ENCODE measurements at places on chromosomes 3 and 15.

DNA sequence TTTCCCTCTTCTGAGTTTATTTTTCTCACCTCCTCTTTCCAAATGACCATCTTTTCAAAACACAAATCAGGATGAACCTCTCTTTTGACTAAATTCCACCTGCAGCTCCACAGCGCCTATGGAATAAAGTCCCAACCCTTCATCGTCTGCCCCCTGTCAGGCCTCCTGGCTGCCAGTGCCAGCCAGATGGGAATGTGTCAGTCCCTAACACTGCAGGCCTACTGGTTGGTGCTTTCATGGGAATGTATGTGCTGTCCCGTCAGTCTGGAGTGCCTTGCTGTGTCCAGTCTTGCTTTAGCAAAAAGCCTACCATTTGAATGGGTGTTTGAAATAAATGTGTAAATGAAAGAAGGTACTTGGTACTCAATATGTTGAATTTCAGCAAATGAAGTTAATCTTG lies 310.1 kb downstream of the THSD4 start:
- DNase-seq: no peak

DNA sequence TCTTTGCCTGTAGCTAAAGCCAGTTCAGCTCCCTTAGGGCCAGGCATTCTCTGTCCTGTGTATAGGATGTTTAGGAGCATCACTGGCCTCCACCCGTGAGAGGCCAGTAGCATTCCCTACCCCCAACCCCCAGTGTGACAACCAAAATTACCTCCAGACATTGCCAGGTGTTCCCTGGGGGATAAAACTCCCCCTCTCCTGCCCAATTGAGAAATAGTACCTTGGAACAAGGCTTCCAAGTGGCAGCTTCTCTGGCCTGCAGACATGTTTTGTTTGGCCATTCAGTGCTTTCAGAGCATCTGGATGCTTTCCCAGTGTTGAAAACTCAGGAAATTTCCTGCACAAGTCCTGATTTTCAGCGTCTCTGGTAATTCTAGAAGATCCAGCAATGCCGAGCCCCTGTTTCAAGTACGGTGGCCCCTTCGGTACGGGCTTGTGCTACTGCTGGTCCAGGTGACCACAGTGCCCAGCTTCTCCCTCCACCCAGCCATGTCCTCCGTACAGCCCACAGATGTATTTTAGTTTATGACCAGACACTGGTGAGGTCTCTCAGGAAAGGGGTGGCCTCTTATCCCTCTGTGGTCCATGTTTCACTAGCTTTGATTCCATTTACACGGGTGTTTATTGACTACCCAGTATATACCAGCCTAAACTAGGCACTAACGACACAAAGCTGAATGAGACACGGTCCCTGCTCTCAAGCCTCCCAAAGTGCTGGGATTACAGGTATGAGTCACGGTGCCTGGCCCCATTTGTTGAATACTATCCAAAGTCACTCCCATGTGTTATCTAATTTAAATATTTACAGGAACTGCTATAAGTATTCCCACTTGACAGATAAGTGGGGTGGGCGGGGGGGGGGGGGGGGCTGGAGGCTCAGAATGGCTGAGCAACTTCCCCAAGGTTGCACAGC lies 125.4 kb upstream of the RAD18 start:
- no peak for DNase-seq

GRCh38 chr15:40746916-40747418 lies 8.1 kb downstream of the RMDN3 start:
- DNase-seq: no peak

- no peak for DNase-seq
These were observed 78.7 kb upstream of the TTBK2 start for GRCh38 chr15:42999201-42999779.

DNA sequence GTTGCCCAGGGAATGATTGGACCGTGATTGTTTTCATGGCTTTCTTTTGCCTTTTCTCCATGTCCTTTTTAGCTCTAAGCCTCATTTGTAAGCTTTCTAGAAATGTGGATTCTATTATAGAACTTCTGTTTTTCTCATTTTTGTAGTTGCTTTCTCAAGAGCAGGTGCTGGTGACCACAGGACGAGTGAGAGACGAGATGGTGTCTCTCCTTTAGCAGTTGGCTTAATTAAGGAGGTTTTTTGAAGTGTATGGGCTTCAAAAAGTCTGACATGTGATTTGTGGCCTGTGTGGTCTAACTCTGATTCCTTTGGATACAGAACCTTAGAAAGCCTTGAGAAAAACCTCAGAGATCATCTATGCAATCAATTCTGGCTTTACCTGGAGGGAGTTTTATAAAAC lies 292.8 kb downstream of the LPP start:
- no peak for DNase-seq

GRCh38 chr3:157023226-157023625 lies 136.7 kb downstream of the CCNL1 start:
- DNase-seq: no peak

DNA sequence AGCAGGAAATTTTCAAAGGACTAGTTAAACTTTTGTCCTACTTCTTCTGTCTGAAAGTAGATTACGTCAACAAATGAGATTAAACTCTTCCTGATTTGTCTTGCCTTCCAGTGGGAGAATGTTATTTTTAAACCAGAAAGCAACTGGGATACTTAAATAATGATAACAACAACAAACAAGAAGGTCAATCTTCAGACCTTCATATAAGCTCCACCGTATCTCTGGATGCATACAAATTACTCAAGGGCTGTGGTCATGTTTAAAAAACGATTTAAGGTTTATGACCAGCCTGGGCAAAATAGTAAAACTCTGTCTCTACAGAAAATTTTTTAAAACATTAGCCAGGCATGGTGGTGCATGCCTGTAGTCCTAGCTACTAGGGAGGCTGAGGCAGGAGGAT lies 145.3 kb upstream of the NPHP3 start:
- no peak for DNase-seq

GRCh38 chr3:71366988-71367604 lies 216.4 kb downstream of the FOXP1 start:
- no peak for DNase-seq

- no peak for DNase-seq
These were observed 10.6 kb downstream of the PIK3CB start for GRCh38 chr3:138824114-138824506.

DNA sequence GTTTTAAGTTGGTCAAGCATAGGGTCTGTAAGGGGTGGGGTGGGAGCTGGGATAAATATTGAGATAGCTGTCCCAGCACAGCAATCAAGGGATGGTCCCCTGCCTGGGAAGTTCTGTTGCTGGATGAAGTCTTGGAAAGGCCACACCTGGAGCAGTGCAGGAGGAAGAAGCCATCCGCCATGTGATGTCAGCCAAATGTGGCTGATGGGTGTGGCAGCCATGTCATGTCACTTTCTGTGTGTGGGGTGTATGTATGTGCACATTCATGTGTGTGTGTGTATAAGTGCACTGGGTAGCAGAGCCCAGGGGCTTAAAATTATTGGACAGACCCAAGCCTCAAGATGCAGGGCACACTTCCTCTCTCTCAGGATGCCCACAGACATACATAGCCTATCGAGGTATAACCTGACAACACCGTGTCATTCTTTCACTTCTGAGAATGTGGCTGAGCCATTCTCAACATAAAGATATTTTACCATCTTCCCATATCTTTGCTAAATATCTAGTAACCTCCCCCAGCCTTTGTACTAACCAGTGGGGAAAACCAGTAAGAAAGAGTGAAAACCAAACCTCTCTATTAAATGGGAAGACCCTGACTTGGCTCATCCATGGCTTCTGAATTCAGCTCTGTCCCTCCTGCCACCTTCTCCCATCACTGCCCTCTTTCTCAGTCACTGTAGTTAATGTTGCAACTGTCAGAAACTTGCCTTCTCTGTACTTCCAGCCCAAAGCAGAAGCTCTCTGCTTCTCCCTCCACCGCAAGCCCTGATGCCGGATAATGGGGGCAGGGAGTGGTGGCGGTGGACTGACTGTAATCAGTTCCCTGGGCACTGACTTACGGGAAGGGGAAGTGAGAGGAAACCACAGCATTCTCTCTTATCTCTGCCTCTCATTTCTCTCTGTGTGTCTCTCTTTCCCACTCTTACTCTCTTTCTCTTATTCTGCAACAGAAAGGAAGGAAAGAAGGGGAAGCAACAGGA lies 11.2 kb downstream of the TNFSF10 start:
- no peak for DNase-seq

DNA sequence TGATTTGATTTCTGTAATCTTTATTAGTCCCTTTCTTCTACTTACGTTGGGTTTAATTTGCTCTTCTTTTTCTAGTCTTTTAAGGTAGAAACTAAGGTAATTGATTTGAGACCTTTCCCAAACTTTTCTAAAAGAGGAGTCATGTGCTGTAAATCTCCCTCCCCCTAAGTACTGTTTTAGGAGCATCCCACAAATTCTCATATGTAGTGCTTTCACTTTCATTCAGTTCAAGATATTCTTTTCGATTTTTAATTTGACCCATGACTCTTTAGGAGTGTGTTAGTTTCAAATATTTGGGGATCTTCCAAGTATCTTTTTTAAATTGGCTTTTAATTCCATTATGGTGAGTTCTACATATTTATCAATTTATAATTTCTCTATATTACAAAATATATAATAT lies 241.8 kb downstream of the CTNNB1 start:
- no peak for DNase-seq

DNA sequence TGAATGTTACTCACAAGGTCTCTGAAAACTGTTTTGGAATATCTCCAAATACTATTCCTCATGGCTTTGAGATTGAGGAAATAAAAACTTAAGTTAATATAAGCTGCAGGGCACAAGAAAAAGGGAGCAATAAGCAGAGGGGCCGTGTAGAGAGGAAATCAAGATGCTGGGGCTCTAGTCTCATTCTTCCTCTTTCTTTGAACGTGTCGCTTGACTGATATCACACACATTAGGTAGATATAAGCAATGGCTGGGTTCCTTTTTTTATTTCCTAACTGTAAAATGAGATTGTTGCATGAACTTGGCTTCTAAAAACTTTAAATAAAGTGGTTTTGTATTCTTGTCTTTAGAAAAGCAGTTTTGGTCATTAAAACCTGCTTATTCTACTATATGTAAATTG lies 326.7 kb upstream of the ROPN1 start:
- no peak for DNase-seq

DNA sequence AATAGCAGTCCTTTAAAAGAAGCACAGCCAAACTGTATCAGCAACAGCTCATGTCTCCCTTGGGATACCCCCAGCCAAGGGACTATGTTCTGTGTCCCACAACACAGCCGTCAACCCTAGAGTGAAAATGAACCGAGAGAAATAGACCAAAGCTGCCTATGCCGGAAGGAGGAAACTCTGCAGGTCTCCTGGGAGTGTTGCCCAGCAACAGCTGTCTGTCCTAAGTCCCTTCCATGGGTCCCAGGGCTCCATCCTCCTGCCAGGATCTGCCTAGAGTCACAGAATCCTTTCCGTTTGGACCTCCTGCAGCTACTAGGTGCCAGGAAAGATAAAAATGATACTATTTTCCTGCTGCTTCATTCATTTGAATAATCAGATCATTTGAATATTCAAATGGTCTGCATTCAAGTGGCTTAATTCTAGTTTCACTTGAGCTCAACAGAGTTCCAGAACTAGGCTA lies 53.1 kb downstream of the TRANK1 start:
- no peak for DNase-seq

DNA sequence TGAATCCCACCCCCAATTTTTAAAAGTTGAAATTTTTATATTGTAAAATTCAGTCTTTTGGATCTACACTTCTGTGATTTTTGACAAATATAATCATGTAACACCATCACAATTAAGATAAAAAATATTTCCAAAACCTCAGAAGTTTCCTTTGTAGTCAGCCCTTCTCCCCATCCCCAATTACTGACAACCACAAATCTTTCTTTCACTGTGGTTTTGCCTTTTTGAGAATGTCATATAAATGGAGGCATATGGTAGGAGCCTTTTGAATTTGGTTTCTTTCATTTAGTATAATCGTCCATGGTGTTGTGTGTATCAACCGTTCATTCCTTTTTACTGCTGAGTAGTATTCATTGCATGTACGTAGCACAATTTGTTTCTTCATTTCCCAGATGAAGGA lies 7.9 kb upstream of the CILP start:
- DNase-seq: no peak

DNA sequence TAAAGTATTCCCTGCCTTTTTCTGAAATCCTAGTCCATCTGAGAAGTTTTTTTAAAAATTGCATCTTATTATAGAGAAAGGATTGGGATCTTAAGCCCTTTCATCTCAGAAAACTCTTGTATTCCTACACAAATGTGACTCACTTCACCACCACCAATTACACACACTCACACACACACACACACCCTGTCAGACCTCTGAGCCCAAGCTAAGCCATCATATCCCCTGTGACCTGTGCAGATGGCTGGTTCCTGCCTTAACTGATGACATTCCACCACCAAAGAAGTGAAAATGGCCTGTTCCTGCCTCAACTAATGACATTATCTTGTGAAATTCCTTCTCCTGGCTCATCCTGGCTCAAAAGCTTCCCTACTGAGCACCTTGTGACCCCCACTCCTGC lies 1181.9 kb downstream of the ROBO2 start:
- DNase-seq: no peak

GRCh38 chr3:143103652-143104051 lies 15.9 kb upstream of the CHST2 start:
- DNase-seq: no peak

GRCh38 chr3:177729956-177730681 lies 532.8 kb upstream of the TBL1XR1 start:
- DNase-seq: no peak

DNA sequence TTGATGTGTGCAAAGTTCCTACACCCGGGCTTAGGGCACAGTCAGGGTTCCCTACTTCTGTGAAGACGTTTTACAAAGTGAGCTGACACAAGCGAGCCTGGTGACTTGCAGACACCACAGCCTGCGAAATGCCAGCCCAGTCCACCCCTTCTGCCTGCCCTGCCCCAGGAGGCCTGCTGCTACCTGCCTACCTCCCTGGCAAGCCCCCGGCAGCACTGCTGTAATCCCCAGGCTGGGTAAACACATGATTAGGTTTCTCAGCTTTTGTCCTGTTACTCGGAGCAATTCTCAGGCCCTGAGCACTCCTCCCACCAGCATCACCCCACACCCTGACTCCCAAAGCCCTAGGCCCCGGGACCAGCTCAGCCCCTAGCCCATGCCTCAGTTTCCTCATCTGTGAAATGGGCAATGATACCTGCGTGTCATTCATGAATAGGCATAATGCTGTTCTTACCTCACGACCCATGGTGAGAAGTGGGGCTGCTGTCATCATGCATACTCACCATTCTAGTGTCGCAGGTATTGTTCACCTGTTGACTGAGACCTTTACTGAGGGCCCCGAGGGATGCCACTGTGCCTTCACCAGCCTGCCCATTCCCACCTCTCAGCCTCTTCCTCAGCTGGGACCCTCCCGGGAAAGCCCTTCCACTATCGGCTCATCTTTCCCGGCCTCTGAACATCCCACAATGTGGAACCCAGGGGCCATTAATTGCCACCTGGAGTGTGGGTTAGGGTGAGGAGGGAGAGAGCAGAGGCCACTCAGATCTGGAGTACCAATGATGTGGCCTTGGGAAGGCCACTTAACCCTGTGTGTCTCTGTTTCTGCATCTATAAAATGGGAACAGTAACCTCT lies 31.5 kb upstream of the SLC6A6 start:
- DNase-seq: no peak

- no peak for DNase-seq
These were observed 39.4 kb upstream of the LIMD1 start for GRCh38 chr3:45555086-45555591.
